NCI-H1092 (cell line): ENCODE measurements at places on chromosomes 4 and X.

DNA sequence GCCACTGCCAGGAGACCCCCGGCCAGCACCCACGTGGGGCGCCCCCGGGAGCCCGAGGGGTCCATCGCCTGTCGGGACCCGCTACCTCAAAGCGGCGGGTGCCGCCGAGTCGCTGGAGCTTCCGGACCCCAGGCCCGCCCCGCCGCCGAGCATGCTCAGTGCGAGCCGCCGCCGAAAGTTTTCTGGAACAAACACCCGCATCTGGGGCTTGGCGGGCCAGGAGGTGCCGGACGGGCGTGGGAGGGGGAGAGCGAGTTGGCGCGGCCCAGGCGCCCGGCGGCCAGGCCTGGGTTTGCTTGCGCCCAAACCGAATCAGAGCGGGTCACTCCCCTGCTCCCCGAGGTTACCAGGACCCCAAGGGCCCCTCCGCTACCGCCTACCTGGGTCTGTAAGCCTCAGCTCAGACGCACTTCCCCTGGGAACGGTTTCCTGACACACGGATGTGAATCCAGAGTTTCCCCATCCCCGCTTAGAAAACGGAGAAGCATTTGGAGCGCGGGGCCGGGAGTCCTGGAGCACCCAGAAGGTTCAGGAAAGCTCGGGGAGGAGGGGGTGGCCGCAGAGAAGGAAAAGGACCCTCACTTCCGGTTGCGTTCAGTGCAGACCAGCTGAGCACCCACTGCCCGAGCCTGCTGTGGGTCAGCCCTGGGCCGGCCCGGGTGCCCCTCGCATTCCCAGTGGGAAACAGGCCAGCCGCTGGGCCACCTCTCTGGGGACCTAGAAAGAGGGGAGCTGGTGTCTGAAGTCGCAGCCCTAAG, at the start of gene EVC2:
TSS of gene EVC2 (minus strand) at position 111 of the 758 bp plus-strand sequence. CDS start at position 65, 46 bp downstream.
- DNase-seq, result no peak

- DNase-seq, result no peak
Observed at GRCh38 chrX:46572340-46572936, 1.1 kb upstream of the CHST7 start.

- no peak for DNase-seq
Observed at GRCh38 chr4:52693492-52693891, 34.4 kb upstream of the USP46 start.

- no peak for DNase-seq
Observed at GRCh38 chr4:622071-622995, 3.0 kb upstream of the PDE6B start.

- DNase-seq, result no peak
Observed at GRCh38 chr4:101010987-101011386, 336.3 kb downstream of the PPP3CA start.

GRCh38 chrX:123830309-123830708, 29.5 kb upstream of the XIAP start:
- DNase-seq, result no peak

GRCh38 chrX:150361070-150361776, 1.9 kb upstream of the MAMLD1 start:
- DNase-seq, result no peak

GRCh38 chr4:2296631-2297601, 35.0 kb upstream of the MXD4 start:
- DNase-seq, result no peak

DNA sequence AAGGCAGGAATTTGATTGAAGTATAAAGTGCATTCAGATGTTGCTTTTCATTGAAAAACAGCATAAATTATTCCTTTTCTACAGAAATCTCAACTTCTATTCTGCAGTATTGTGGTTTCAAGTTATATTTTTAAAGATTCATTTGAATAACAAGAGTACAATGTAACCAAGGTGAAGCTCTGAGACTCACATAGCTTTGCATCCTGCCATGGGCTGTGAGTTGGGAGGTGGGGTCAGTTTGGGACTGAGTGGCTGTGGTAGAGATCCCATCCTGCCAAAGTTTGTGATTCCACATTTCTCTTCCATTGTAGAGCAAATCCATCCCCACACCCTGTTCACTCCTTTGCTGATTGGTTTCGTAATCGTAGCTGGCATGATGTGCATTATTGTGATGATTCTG, 69.2 kb downstream of the KIT start:
- DNase-seq, result no peak

- DNase-seq, result no peak
Observed at GRCh38 chr4:77269505-77269904, 112.5 kb downstream of the CCNG2 start.

GRCh38 chr4:75289914-75290582, 224.2 kb downstream of the RCHY1 start:
- DNase-seq, result no peak

- DNase-seq, result peak; percentile 30
Observed at GRCh38 chr4:150096625-150097024, 18.4 kb downstream of the DCLK2 start.

- no peak for DNase-seq
Observed at GRCh38 chr4:37799941-37800554, 26.4 kb upstream of the PGM2 start.

- no peak for DNase-seq
Observed at GRCh38 chr4:36187723-36188333, 56.5 kb downstream of the ARAP2 start.

DNA sequence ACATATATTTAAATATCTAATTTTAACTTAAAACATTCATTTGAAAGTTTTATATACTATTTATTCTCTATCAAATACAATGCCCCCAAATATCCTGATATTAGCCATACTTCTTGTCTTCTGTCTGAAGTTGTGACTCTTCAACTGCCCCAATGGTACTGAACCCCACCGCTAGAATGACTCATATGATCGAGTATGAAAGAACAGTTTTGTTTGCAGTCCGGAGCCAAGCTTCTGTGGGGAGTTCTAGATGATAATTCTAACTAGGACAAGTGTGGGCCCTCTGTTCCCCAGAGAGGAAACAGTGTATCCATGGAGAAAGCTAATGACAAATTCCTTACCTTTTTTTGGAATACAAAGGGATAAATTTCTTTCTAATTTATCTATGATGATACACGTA, 24.7 kb upstream of the CT47A1 start:
- DNase-seq, result no peak

DNA sequence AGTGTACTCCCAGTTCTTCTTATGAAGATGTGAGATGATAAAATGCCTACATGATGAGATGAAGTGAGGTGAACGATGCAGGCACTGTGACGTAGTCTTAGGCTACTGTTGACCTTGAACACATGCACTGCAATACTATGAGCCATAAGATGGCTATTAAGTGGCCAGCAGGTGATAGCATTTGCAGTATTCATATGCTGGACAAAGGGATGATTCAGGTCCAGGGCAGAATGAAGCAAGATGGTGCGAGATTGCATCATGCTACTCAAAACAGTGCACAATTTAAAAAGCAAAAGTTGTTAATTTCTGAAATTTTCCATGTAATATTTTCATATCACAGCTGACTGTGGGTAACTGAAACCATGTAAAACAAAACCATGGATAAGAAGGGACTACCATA, 781.4 kb downstream of the PCDH18 start:
- DNase-seq, result no peak

DNA sequence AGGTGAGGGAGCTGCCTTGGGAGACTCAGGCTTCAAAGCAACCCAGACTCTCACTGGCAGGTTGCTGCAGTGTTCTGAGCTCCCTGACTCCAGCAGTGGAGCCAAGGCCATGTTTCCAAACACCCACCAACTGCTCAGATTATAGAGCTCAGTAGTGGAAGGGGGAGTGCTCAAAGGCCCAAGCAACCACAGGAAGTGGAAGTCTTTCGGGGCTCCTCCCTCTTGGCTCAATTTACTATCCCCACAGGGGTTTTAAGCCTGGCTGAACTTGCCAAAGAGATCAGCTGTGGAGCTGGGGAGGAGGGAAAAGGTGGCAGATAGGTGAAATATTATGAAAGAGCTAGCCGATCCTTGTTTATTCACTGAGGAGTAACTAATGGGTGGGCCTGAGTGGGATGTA, 82.5 kb downstream of the HPRT1 start:
- peak; percentile 26 for DNase-seq

GRCh38 chrX:15838017-15838416, 16.6 kb downstream of the AP1S2 start:
- no peak for DNase-seq

DNA sequence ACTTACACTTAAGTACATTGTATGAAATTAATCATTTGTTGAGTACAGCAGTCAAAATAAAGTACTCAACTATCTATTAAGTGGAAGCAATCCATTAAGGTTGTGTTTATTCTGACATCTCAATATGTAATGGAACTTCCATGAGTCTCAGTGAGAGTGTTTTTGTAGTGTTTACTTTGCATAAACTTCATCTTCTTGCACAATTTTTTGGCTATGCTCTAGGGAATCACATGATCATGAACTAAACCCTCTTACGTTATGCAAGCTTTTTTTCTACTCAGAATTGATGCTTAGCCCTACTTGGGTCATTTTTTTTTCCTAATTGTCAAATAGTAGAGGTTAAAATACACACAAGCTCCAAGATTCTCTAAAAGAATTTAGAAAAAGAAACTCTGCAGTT, 21.1 kb upstream of the PIGA start:
- DNase-seq, result no peak

DNA sequence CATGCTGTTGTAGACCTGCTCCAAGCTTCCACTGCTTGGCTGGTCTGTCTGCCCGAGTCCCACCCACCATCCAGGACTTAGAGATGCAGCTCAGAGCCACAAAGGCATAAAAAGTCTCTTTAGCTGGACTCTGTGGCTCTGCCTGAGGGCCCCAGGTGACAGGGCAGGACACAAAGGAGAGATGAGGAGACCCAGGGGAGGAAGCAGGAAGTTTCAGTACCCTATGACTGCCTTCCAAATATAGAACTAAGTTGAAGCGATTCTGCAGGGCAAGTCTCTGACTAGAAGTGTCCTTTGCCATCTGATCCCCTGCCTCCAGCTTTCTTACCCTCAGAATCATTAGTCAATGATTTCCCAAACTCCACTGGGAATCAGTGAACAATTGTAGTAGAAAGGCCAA, 11.2 kb upstream of the CXCR3 start:
- DNase-seq, result no peak

DNA sequence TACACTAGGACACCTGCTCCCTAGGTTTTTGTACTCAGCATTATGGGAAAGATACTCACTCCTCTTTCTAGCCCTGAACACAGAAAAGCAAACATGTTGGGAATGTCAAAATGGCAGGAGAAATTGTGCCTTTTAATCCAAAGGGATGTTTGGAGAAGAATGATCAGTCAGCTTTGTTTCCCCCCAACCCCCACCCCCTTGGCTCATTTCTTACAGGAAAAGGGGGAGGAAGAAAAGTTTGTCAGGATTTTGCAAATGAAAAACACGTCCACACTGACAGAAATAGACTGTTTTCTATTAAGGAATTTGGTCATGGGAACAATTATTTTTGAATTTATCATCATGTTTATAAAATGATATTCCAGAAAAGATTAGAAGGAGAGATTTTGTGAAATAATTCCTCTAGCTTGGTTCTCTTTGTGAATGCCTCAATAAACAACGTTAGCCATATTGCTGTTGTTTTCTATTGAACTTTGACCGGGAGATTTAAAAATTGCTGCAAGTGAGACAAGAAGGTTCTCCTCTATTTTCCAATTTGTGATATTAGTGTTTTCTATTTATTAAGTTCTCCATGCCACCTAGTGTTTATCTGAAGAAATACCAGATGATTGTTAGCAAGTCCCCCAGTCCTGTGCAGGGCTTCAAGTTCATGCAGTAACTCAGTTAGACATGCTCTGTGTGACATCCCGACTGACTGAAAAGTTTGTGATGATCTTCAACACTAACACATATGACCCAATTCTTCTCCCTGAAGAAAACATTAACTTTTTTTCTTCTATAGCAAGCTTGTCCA, 31.3 kb upstream of the TFDP3 start:
- DNase-seq, result no peak

DNA sequence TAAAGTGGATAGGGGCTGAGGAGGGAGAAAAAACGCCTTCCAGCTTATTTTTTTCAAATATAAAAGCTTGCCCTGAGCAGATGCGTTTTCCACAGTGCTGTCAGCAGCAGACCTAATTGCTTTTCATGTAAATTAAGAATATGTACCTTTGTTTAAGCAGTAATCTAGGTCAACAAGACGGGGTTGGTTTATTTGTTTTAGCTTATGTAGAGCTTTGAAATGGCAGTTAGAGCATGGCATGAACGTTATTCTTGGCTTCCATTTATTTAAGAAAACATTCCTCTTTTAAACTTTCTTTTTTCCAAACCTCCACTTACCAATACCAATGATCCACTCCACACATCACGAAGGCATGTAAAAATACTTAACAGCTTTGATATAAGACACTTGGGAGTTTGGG, 220.3 kb upstream of the TENM3 start:
- peak; percentile 62 for DNase-seq

DNA sequence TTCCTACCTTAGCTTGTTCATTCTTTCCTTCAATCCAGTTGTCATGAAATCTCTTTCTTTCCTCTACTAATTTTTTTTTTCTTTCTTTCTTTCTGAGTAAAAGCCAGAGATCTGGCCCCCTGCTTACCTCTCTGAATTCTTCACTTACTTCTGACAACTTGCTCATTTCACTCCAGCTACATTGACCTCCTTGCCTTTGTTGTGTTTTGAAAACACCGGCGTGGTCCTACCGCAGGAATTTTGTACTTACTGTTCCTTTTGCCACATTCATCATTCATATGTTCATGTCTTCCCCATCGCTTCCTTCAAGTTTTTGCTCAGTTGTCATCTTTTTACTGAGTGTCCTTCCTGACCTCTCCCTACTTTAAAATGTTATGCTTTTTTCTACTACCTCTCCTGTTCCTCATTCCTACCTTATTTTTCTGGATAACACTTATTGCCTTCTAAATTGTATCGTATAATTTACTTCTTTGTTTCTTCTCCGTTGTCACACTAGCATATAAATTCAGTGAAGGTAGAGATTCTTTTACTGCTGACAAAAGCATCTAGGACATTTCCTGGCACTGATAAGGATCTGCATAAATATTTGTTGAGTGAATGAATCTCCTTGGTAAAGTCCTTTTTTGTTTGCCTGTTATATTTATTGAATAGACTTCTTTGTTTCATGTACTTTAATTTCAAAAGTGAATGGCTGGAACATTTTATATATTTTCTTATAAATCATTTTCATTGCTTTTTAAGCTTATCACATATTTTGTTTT, 74.4 kb downstream of the NFKB1 start:
- DNase-seq, result no peak

DNA sequence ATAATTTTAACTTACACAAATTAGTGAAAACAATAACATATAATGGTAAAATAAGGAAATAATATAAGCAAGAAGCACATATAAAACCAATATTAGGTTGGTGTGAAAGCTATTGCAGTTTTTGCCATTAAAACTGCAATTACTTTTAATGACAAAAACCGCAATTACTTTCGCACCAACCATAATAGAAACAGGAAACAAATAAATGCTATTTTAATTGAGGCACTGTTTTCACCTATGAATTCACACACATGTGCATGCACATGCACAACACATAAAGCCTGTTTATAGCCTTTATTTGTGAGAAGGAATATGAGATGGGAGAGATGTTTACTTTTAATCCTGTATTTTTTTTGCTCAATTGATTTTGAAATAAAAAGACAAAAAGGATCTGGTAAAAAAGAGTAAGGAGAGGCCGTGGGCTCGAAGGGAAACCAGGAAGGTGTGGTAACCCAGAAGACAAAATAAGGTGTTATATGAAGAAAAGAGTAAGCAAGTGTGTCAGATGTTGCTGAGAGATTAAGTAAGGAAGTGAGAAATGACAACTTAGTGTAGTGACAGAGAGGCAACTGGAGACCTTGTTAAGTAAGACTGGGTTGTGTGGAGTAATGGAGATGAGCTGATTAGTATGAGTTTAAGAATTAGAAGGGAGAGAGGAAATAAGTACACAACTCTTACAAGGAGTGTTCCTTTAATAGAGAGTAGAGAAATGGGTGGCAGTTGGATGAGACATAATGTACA, 69.0 kb downstream of the KLHL13 start:
- no peak for DNase-seq

- DNase-seq, result no peak
Observed at GRCh38 chrX:53084043-53084570, 1.9 kb downstream of the TSPYL2 start.
